ENCODE measurements at places on chromosomes 13 and 19.
A peak's percentile ranks its signal among the peaks of the same experiment; 100 is the strongest.

- no peak for DNase-seq
Observed at GRCh38 chr19:48363500-48363809, 285 bp downstream of the TMEM143 start.

DNA sequence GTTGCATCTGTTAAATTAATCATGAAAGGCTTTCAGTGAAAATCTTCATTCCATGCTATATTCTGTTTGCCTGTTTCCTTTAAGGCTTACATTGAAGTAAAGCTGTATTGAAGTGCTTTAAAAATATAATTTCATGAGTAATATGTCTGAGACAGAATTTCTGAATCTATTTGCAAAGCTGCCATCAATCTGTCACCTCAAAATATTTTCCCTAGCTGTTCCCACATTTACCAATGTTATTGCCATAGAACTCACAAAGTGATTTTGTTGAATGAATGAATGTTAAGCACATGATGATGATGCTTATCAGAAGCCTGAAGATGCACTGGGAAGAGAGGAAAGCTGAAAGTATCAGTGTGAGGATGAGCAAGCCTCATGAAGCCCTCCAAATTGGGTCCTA lies 115.8 kb downstream of the NHLRC3 start:
- no peak for DNase-seq

DNA sequence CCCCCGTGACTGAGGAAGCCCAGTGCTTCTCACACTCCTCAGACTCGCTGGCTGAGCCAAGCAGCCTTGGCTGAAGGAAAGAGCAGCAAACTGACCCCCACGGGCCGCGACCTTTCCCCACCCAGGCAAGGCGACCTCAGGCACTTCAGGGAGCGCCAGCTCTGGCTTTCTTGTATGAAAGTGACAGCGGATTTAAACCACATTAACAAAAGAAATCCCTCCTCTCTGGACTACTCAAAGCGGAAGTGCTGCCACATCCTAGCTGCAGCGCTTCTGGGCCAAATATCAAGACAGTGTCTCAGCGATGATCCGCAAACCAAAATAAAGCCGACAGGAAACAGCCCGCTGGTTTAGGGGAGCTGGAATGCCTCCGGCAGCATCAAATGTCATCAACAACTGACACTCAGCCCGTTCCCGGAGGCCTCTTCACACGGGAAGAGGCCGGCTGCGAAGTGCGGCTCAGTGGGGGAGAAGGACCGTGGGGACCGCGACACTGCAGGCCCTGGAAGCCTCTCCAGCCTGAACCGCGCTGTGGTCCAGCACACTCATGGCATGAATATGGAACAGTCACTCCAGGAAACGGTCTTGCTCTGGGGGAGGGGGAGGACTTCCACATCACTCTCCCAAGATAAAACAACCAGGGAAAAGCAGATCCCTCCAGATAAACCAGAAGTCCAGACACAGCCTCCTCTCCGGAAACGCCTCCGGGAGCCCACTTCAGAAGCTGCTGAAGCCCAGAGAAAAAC lies 1.4 kb downstream of the RASA3 start:
- peak; percentile 67 for DNase-seq

DNA sequence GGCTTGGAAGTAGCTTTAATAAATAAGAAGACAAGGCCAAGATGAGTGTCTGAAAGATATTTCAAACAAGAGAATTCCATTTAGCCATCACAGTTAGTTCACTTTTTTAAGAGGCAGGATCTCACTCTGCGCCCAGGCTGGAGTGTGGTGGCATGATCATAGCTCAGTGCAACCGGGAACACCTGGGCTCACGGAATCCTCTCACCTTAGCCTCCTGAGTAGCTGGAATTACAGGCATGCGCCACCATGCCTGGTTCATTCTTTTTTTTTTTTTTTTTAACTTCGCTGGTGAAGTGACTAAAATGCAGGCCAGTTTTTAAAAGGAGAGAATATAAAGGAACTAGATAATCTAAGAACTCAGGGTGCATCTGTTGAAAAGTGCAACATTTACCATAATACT lies 200.3 kb downstream of the KCTD12 start:
- no peak for DNase-seq

DNA sequence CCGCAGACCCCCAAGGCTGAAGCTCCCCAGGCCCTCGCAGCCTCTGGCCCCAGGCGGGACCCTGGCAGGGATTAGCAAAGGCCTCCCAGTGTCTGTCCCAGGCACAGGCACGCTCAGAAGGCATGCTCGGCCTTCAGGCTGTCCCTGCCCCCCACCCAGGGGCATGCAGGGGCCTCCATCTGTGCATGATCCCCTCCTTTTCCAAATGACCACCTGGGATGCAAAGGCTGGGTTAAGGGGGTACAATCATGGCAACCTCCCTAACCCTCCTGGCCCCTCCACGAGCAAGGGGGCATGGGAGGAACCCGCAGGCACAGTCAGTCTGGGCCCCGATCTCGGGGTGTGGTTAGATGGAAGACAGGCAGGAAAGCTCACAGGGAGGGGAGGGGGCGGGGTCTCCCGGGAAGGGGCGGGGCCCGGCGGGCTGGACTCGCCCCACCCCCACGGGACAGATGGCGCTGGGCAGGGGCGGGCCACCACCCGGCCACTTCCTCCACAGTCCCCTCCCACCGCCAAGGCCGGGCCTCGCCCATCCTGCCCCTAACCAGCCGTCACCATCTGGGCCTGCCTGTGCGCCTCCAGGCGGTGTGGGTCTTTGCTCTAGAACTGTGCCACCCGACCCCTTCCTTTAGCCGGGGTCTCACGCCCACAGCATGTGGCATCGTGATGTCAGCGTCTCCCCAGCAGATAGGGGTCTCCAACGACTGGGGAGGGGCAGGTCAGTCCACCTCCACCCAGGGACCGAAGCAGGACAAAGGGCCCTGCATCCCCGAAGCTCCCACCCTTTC lies 7.0 kb upstream of the REXO1 start:
- peak; percentile 94 for DNase-seq

DNA sequence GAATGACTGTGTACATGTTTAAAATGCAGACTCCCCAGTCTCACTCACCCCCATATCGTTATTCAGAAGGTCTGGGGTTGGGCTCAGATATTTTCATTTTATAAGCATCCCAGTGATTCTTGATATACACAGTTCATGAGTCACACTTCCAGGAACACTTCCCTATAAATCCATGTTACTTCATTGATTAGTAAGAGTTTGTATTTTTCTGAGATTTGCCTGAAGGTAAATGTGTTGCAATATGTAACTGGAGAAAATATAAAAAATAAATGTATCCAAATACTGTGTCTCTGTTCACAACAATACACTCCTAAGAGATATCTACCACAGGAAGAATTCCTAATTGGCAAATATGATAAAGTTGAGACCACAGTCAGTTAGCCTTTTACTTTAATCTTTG lies 6.6 kb upstream of the PDX1 start:
- DNase-seq, result no peak

GRCh38 chr19:42140125-42140754 lies 8.0 kb upstream of the POU2F2 start:
- peak; percentile 61 for DNase-seq

- DNase-seq, result no peak
Observed at GRCh38 chr13:44819245-44819644, 170.0 kb downstream of the NUFIP1 start.
